ENCODE measurements at places on chromosomes 6 and 20.

- no peak for DNase-seq
Observed at GRCh38 chr20:23519556-23519955, 28.6 kb downstream of the CST8 start.

GRCh38 chr6:150881911-150882481 lies 16.5 kb downstream of the MTHFD1L start:
- DNase-seq, result no peak

DNA sequence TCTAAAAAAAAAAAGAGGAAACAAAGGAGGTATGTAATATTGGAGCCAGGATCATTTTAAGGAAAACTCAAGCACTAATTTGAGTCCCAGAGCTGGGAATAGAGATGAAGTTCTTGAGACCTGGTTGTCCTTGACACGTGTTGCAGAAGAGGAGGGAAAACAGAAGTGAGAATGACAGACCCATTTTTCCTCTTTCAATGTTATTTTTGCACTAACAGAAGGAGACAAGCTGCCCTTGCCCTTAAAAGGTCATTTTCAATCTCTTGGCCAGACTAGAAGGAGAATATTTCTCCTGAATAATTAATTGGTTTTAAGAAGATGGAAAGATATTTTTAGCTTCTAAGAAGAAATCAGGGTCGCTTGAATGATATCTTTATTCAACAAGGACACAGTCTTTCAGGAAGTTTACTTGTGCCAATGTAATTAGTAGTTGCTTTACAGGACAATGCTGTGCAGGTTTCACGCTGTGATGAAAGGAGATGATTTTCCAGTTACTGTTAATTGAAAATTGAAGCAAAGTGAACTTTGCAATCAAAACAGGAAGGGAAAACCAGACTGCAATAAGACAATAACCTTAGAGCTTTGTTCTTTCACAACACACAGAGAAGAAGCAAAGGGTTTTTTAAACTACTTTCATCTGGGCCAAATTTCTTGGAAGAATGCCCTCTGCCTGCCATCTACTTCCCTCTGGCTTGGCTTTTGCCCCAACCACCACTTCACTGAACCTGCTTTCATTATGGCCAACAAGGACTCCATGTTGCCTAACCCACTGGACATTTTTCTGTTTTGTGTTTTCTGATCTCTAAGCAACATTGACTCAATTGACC lies 107.8 kb upstream of the SHLD1 start:
- DNase-seq, result peak; percentile 19

DNA sequence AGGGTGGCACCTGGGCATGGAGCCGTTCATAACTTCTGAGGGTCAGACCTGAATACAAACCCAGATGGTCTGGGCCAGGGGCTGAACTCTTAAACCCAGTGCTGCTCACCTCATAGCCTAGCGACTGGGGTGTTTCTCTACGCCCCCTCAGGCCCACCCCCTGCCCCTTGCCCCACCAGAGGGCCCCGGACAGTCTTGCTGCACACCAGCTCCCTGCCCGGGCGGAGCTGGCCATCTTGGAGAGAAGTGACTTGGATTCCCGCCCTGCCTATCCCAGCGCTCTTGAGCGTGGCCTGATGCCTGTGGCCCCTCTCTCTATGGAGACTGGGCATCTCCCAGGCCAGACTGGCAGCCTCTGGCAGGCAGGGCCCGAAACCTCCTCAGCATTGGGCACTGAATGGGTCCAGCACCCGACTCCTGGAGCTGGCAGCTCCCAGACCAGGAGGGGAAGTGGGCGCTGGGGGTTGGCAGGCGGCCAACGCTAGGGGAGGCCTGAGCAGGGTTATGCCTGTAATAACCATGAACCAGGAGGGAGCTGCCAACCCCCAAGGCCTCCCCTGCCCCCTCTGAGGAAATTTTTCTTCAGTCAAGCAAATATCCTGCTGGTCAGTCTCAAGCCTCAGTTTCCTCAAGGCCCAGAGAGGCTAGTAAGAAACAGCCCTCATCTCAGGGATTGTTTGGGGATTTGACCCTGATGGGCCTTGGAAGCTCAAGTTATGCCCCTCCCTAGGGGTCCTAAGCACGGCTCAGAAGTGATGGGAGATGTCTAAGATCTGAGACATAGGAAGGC lies 169.5 kb downstream of the VEGFA start:
- no peak for DNase-seq

DNA sequence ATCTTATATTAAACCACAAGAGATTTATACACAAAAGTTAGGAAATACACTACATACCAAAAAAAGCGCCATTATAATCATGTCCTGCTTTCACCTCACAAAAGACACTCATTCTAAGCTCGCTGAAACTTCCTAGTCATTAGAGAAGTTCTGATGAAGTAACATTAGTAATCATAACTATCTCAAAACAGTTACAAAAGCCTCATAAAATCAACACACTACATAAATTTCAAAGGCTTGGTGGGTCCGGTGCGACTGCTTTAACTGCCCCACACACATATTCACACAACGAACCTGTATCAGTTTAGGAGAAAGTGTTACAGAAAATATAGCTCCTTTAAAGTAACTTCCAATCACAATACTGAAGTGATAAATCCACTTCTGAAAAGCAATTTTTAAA lies 1.9 kb downstream of the PHIP start:
- no peak for DNase-seq

DNA sequence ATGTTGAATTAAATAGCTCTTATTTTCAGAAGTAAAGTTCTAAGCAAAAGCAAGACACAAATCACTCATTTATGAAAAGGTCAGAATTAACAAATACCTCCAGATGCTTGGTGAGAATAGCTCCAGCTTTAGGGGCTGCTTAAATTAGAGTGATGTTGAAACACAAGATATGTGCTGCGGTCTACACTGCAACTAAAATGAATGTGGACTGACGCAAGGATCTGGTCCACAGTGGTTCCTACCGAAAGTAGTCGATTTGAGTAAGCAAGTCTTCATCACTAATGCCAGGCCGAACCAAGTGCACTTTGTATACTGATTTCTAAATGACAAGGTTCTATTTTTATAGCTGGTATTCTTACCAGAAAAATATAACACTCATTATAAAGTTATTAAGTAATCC lies 96.3 kb downstream of the PRDM1 start:
- DNase-seq, result no peak

- no peak for DNase-seq
Observed at GRCh38 chr20:5290596-5290995, 26.2 kb downstream of the PROKR2 start.

DNA sequence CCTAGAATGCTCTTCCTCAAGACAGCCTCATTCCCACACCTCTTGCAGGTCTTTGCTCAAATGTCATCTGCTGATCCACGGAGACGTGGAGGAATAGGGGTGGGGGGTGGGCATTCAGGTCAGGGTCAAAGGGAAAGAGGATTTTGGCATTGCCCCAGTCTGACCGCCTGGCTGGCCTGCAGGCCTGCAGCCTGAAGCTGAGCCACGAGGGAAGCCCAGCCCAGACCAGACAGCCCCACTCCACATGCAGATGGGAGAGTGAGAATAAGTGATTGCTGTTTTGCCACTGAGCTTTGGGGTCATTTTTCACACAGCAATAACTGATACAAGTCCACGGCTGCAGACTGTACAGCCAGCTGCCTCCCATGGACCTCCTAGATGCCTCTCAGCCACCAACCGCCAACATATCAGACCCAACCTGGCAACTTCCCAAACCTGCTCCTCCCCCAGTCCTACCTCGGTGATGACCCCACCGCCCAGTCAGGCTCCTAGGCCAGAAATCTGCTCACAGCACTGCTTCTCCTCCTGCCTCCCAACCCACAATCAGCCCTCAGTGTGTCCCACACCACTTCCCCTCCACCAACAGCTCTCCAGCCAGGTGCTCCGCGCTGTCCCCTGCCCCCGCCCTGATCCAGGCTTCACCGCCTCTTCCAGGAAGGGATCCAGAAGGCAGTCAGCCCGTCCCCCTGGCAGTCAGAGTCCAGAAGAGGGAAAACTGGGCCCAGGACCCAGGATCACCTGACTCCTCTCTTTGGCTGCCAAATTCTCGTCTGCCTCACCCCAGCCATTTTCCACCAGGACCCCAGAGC lies 14.0 kb downstream of the KIAA1755 start:
- no peak for DNase-seq

GRCh38 chr6:75065523-75065922 lies 140.3 kb downstream of the COL12A1 start:
- DNase-seq, result no peak

GRCh38 chr6:34236443-34237315 lies at the start of gene HMGA1:
Gene HMGA1, plus strand, starts transcription at chr6:34236873. Its CDS starts 3,908 bp downstream, at chr6:34240781.
- peak; percentile 91 for DNase-seq

DNA sequence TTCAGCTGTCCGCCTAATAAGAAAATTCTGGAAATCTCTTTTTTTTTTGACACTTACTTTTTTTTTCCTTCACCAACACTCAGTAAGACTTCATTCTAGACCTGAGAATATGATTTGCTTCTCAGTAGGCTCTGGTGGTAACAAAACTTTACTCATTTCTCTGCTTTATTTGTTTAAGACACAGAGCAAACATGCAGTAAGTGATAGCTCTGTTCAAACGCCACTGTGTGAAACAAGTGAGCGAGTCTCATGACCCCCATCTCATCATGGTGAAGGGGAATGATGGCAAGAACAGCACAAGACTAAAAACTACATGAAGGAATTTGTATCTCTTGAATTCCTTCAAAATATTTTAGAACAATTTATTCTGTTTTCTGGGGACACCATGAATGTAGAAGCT lies 541.6 kb upstream of the POU3F2 start:
- DNase-seq, result no peak

- DNase-seq, result no peak
Observed at GRCh38 chr6:89707766-89708165, 69.2 kb upstream of the LYRM2 start.

DNA sequence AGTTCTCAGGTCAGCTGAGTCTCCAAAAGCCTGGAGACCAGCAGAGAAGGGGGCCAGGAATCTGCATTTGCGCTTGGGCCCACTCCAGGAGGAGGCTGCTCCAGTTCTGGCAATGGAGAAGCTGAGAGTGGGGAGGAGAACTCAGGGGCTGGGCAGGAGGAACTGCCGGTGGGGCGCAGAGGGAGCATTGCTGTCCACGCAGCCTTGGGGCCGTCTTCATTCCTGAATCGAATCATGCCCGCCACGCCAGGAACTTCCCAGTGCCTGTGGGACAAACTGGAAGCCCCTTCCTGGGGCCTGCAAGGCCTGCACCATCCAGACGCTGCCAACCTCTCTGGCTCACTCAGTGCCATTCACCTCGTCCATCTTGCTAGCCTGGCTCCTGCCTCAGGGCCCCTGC lies 16.9 kb downstream of the RAB44 start:
- DNase-seq, result no peak

DNA sequence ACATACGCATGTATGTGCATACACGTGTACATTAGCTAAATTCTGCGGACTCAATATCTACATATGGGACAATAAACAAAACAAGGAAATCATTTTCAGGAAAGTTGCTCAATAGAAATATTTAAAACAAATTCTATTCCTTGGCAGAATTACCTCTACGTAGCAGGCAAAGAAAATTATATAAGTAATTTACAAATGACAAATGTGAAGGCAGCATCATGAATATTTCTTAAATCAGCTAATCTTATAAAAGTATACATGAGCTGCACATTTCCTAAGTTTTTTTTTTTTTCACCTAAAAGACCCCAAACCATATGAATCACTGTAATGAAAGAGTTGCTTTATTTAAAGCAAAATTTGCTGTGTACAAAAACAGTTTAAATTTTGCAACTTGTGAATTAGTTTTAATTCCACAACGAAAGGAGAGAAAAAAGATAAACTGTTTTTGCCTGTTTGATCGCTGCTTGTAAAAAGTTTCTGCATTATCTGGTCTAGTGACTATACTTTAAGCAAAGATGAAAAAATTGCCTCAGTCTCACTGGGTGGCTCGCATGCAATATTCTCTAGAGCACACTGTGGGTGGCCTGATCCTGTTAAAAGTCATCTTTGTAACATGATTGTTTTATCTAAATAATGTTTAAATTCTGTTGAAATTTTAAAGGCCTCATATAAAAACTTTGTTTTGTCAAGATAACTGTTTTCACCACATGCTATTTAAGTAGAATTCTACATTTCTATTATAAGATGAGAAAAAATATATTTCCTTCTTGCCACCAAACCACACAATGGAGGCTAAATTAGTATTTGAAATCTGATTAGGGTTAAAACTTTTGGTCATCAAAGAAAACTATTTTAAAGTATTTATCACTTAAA lies 57.1 kb downstream of the HUS1B start:
- no peak for DNase-seq

- no peak for DNase-seq
Observed at GRCh38 chr6:141347906-141348492, 784.7 kb upstream of the GJE1 start.

GRCh38 chr6:37845026-37845911 lies 25.7 kb downstream of the ZFAND3 start:
- DNase-seq, result no peak

GRCh38 chr6:131519670-131520436 lies 53.2 kb upstream of the ARG1 start:
- DNase-seq, result peak; percentile 32

- DNase-seq, result no peak
Observed at GRCh38 chr6:21022343-21023107, 488.3 kb downstream of the CDKAL1 start.

DNA sequence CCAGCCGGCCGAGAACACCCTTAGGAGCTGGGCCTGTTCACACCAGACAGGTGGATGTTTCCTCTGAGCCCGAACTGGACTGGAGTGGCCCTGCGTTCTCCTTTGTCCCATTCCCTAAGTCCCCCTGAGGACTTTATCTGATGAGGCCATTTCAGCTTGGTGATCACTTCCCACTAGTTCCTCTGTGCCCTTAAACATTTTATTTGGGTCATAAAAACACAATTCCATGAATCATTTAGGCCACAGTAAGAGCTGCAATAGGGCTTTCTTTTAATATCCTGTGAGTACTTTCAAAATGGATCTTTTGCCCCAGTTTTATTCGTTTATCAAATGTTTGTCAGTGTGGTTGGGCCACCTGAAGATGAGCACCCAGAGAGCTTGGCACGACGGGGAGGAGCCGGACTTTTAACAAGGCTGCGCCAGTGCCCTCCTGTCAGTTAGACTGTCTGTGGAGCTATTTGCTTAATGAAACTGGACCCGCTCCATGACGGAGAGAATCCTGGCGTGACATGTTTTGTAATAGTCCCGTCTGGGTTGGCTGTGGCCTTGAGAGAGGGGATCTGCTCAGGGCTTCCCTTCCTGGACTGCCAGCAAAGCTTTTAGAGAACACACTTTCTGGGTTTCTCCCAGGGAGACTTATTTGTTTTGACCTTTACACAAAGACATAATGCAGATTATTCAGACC lies 53.5 kb downstream of the ZDHHC14 start:
- DNase-seq, result no peak

GRCh38 chr6:2245877-2246863 lies 765 bp upstream of the GMDS start:
- peak; percentile 41 for DNase-seq

GRCh38 chr6:12279322-12280091 lies 10.7 kb upstream of the EDN1 start:
- no peak for DNase-seq

DNA sequence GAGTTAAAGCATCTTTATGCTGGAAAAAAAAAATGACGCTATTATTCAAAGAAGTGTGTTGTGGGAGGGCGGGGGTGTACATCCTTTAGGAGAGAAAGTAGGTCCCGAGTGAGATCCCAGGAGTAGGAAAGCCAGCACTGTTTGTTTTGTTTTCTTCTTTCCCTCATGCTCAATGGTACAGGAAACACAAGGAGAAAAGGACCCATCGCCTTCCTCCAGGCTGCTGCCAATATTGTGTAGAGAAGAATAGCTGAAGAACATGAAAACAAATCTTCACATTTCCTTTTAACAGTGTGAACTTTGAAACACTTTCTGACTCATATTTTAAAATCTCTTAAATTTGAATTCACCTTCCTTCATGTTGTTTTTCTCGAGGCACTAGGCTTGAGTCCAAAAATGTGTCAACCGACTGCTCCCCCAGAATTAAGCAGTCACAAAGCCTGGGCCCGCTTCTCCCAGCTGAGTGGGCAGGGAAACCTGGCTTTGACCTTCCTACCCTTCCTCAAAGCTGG lies 22.3 kb downstream of the PPP1R16B start:
- DNase-seq, result no peak

All from CD4-positive, alpha-beta T cell treated with Interleukin-1 beta for 1 hour (primary cell).